Pancreas (tissue), 10 donors: ENCODE measurements at places on chromosomes 6 and 20. TPM values are rescaled to one million over a fixed set of nuclear protein-coding genes. Genes with fewer than 3 reads are reported as not detected.
A peak's percentile ranks its signal among the peaks of the same experiment; 100 is the strongest.

DNA sequence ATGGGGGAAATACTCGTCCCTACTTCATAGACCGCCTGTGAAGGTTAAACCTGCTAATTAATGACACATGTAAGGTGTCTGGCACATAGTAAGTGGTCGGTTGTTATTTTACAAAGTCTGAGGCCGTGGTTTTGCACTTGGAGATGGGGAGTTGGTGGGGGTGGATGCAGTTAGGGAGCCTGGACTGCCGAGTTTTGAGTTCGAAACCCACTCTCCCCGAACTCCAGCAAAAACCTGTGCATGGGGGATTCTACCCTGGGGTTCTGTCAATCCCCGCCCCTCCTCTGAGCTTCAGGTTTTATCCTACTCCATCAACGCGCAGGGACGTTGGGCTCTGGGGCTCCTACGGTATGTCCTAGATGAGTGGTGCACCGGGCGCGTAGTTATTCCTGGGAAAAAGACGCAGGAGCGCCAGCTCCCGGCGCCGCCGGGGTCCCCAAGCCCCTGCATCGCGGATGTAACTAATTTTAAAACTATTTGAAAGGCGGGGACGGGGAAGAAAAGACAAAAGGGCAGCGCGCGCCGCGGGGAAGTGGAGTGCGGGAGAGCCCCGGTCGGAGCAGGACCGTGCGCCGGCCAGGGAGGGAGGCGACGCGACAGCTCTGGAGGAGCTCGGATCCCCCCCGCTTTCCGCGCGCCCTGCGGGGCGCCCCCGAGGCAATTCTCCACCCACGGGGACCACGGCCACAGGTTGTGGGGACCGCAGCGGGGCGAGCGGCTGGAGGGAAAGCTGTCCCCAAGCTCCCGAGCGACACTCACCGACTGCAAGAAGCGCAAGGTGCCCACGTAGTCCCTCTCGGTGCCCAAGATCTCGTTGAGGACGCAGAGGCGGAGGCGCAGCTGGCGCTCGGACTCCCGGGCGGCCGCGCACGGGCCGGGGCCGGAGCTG lies 672 bp downstream of the PREX1 start:
- H3K27me3 ChIP-seq, result no peaks in the 10 kb centered on the region
- H3K27ac ChIP-seq, result no peak overlapping the region
- H3K36me3 ChIP-seq, result no peaks in the 10 kb centered on the region
- DNase-seq, result no peak
- no peaks in the 10 kb centered on the region for H3K4me1 ChIP-seq

GRCh38 chr20:42493001-42493400 lies 696.7 kb downstream of the PTPRT start:
- H3K36me3 ChIP-seq, result no peaks in the 10 kb centered on the region

DNA sequence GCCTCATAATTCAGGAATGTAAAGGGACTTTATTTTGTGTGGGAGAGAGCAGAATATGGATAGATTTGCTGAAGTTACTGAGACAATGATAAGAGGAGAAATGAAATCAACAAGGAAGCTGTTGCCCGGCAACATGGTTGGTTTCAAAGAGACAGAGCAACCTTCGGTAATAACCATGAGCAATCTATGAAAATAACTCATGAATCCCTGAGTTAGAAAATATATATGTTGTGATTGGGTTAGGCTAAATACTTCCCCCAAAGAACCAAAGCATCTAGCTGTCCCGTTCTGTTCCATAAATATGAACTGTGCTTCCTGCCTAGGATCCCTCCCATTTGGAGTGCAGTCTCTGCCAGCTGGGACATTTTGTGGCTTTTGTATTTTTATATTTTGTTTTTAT lies 23.1 kb downstream of the SERPINB1 start:
- no peaks in the 10 kb centered on the region for H3K36me3 ChIP-seq
- peak overlapping the region; percentile 54 for H3K27ac ChIP-seq
- no peaks in the 10 kb centered on the region for H3K27me3 ChIP-seq
- no peak overlapping the region for H3K4me3 ChIP-seq
- peaks cover 17% of the 10 kb centered on the region for H3K4me1 ChIP-seq
- no peak for DNase-seq

GRCh38 chr6:17349427-17349826 lies 44.0 kb upstream of the CAP2 start:
- H3K4me3 ChIP-seq, result no peak overlapping the region
- H3K4me1 ChIP-seq, result no peaks in the 10 kb centered on the region
- H3K27ac ChIP-seq, result no peak overlapping the region

GRCh38 chr6:155067956-155068615 lies 73.0 kb downstream of the TIAM2 start:
- H3K27me3 ChIP-seq, result no peaks in the 10 kb centered on the region
- no peak for DNase-seq
- H3K36me3 ChIP-seq, result no peaks in the 10 kb centered on the region
- H3K4me1 ChIP-seq, result no peaks in the 10 kb centered on the region
- no peak overlapping the region for H3K4me3 ChIP-seq
- no peak overlapping the region for H3K27ac ChIP-seq

Gene BPIFB4
- not detected for total RNA-seq

- no peak overlapping the region for H3K27ac ChIP-seq
- DNase-seq, result no peak
- H3K27me3 ChIP-seq, result no peaks in the 10 kb centered on the region
- no peaks in the 10 kb centered on the region for H3K4me1 ChIP-seq
These were observed 214.0 kb downstream of the WDR27 start for GRCh38 chr6:169487579-169488436.

Gene TP53TG5
- 0.44 TPM for total RNA-seq

GRCh38 chr6:3592371-3592941 lies 135.6 kb upstream of the SLC22A23 start:
- H3K4me1 ChIP-seq, result no peaks in the 10 kb centered on the region
- no peaks in the 10 kb centered on the region for H3K27me3 ChIP-seq

Gene RNF8
- total RNA-seq, result 8.2 TPM

DNA sequence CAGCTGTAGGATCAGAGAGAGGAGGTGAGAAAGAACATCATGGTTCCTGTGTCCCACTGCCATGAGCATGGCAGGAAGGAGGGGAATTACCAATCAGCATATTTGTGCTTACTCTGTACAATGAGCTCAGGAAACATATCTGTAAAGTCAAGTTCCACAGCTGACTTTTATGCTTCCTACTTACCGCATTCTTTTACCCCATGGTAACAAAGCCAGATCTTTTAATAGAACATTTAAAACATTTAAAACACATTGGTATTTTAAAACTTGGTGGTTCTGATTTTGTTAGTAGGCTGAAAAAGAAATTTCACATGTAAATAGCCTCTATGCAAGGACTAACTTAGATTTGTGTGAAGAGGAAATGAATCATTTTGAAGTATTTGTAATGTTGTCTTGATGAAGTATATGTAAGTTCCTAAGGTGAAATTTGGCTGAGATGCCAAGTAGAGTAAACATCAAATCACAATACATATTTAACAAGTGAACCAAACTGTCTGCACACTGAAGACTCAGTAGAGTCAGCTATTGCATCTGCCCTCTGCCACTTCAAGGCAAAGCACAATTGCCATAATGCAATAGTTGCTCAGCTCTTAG lies 114.7 kb downstream of the GJA10 start:
- no peak overlapping the region for H3K4me3 ChIP-seq
- H3K4me1 ChIP-seq, result no peaks in the 10 kb centered on the region
- no peak for DNase-seq

GRCh38 chr20:38805502-38805957 lies at the start of gene PPP1R16B:
PPP1R16B (plus strand) TSS chr20:38805697; CDS start chr20:38835926, 30,229 bp downstream.
- no peaks in the 10 kb centered on the region for H3K36me3 ChIP-seq
- no peaks in the 10 kb centered on the region for H3K4me1 ChIP-seq
- H3K27me3 ChIP-seq, result peaks cover 11% of the 10 kb centered on the region
- no peak within 1 kb of the TSS for H3K27ac ChIP-seq

Gene RFX6
- 1.9 TPM for total RNA-seq

DNA sequence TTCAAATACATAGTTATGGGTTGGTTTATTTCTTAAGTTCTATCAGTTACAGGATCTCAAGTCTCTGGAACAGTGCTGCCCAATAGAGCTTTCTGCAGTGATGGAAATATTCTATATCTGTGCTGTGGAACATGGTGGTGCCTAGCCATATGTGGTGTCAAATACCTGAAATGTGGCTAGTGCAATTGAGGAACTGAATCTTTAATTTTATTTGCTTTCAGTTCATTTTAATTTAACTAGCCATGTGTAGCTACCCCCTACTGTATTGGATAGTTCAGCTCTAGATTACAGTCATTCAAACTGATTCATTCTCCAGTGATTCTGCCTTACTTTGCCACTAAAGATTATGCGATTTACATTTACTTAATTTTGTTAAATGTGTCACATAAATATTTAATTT lies 503.2 kb downstream of the CDKAL1 start:
- H3K27ac ChIP-seq, result no peak overlapping the region
- no peaks in the 10 kb centered on the region for H3K4me1 ChIP-seq
- H3K27me3 ChIP-seq, result no peaks in the 10 kb centered on the region
- DNase-seq, result no peak
- H3K4me3 ChIP-seq, result no peak overlapping the region
- H3K36me3 ChIP-seq, result no peaks in the 10 kb centered on the region

Gene BNIP5
- total RNA-seq, result 0.29 TPM

Gene SHLD1
- total RNA-seq, result 3.6 TPM

DNA sequence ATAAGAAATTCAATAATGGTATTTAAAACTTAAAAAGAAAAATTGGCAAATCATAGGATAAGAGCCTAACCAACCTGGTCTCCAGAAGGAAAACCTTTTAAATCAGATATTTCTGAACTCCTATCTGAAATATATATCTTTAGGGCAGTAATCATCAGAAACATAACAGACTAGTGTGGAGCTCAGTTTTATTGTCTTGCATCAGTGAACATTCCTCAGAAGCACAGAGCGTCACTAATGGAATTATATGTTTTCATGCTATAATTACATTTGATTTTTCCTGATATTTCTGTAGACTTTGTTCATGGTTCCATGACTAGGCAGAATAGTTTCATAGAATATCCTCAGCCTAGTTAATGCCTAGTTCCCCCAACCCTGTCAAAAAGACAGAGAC lies 262.2 kb downstream of the EYA4 start:
- H3K27ac ChIP-seq, result no peak overlapping the region
- peaks cover 8% of the 10 kb centered on the region for H3K4me1 ChIP-seq
- no peak overlapping the region for H3K4me3 ChIP-seq
- no peak for DNase-seq
- H3K36me3 ChIP-seq, result no peaks in the 10 kb centered on the region

Gene SOBP
- total RNA-seq, result 3.1 TPM

DNA sequence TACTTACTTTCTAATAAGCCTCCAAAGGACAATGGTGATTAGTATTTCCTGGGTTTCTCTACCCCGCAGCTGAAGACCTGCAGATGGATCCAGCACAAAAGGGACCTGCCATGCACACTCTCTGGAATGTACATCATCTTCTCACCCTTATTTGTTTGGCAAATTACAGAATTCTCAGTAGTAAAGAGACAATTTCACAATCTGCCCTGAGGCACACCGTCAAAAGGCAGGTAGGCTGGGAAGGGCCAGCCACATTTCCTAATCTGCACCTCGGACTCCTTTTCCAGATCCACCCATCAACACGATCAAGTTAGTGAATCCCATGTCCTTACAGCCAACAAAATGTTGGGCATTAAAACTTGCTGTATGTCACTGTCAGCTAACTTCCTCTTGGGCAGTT lies 4.9 kb downstream of the OVOL2 start:
- no peak overlapping the region for H3K27ac ChIP-seq
- no peak overlapping the region for H3K4me3 ChIP-seq
- H3K36me3 ChIP-seq, result no peaks in the 10 kb centered on the region
- H3K27me3 ChIP-seq, result no peaks in the 10 kb centered on the region
- no peak for DNase-seq

- H3K36me3 ChIP-seq, result no peaks in the 10 kb centered on the region
- H3K27ac ChIP-seq, result no peak overlapping the region
- no peaks in the 10 kb centered on the region for H3K4me1 ChIP-seq
- peaks cover 5% of the 10 kb centered on the region for H3K27me3 ChIP-seq
- DNase-seq, result no peak
- no peak overlapping the region for H3K4me3 ChIP-seq
These were observed 11.0 kb upstream of the RAD21L1 start for GRCh38 chr20:1214838-1215261.

GRCh38 chr6:42520786-42521607 lies 42.8 kb upstream of the UBR2 start:
- DNase-seq, result no peak
- no peak overlapping the region for H3K4me3 ChIP-seq
- no peak overlapping the region for H3K27ac ChIP-seq
- no peaks in the 10 kb centered on the region for H3K36me3 ChIP-seq
- no peaks in the 10 kb centered on the region for H3K27me3 ChIP-seq

DNA sequence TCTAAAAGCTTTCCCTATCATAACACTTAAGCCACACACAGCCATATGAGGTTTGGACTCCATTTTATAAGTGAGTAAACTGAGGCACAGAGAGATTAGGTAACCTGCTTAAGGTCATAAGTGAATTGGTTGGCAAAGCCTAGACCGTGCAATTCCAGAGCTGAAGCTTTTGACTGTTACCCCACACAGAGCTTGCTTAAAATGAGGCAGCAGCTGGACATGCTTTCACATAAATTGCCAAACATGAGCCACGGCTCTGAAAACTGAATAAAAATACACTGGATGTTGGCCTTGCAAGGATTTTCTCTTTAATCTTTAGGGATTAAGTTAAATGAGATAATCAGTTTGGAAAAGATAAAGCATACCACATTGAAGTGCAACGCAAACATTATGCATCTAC lies 2.5 kb downstream of the RIPOR2 start:
- H3K4me1 ChIP-seq, result no peaks in the 10 kb centered on the region
- no peaks in the 10 kb centered on the region for H3K36me3 ChIP-seq
- no peak overlapping the region for H3K27ac ChIP-seq
- no peak overlapping the region for H3K4me3 ChIP-seq
- no peak for DNase-seq

GRCh38 chr20:2130683-2131082 lies 29.1 kb downstream of the STK35 start:
- no peaks in the 10 kb centered on the region for H3K36me3 ChIP-seq
- H3K4me3 ChIP-seq, result no peak overlapping the region

GRCh38 chr6:99905209-99906106 lies 88.6 kb downstream of the MCHR2 start:
- H3K36me3 ChIP-seq, result no peaks in the 10 kb centered on the region
- H3K27me3 ChIP-seq, result no peaks in the 10 kb centered on the region
- peaks cover 4% of the 10 kb centered on the region for H3K4me1 ChIP-seq
- no peak overlapping the region for H3K27ac ChIP-seq

- peaks cover 5% of the 10 kb centered on the region for H3K4me1 ChIP-seq
- H3K36me3 ChIP-seq, result no peaks in the 10 kb centered on the region
These were observed 91.7 kb upstream of the SLC22A16 start for GRCh38 chr6:110567957-110568696.

Gene THBS2
- total RNA-seq, result 2.4 TPM

- no peaks in the 10 kb centered on the region for H3K27me3 ChIP-seq
- no peak for DNase-seq
- no peaks in the 10 kb centered on the region for H3K4me1 ChIP-seq
- H3K36me3 ChIP-seq, result no peaks in the 10 kb centered on the region
- H3K27ac ChIP-seq, result no peak overlapping the region
These were observed 40.4 kb downstream of the TRAM2 start for GRCh38 chr6:52536424-52536916.

Gene OXT
- not detected for total RNA-seq

Gene STK4
- total RNA-seq, result 11.5 TPM

DNA sequence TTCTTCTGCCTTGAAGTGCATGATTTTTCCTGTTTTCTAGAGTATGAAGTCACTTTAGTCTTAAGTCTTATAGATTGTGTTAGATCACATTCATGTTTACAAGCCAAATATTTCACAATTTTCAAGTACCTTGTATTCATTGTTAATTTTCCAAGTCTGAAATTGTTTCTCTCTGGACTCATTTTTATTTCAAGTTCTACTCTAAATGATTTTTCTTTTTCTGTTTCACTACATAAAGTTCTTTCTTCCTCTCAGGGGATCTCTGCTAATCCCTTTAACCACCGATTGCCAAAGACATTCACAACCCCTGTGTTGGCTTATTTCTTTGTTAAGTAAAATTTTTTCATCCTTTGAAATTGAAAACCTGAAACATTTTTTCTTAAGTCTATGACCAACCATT lies 805.7 kb downstream of the KIF16B start:
- H3K4me3 ChIP-seq, result no peak overlapping the region
- H3K27ac ChIP-seq, result no peak overlapping the region
- no peaks in the 10 kb centered on the region for H3K27me3 ChIP-seq
- H3K4me1 ChIP-seq, result no peaks in the 10 kb centered on the region
